Activated T-cell treated with anti-CD3 and anti-CD28 coated beads, Interleukin-2, amount 50 U/mL, for 4 hours (primary cell): ENCODE measurements at places on chromosomes 6 and 20.

DNA sequence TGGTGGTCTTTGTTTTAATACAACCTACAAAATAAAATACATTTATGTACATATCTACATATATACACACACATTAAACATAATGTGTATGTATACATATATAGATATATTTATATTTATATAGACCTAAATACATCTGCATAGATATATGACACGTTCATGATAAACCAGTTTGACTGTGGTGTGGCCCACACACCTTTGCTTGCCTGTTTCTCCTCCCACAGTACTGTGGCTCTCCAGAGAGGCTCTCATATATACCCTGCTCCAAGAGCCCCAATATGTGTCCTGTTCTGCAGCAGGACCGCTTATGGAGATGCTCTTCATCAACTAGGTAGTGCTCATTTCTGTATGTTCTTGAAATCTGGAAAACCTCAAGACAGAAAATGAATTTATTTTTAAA lies 207.0 kb downstream of the KCNQ5 start:
- DNase-seq: no peak

DNA sequence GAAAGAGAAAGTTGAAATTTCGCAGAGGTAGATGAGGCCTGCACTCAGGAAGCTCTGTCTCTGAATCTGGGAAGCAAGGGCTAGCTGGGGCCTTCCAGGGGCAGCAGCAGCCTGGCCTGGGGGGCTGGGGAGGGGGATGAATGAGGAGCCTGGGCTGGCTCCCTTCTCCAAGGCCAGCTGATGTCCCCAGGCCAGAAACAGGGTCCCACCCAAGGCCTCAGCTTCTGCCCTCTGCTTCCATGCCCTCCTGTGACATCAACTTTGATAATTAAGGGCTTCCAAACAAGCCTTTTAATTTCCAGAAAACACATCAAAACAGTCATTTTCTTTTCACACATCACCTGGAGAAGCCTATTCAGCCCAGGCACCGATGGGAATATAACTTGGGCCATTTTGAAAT lies 15.4 kb downstream of the TFAP2A start:
- no peak for DNase-seq

- DNase-seq: no peak
Observed at GRCh38 chr20:59333951-59334350, 33.5 kb downstream of the EDN3 start.

DNA sequence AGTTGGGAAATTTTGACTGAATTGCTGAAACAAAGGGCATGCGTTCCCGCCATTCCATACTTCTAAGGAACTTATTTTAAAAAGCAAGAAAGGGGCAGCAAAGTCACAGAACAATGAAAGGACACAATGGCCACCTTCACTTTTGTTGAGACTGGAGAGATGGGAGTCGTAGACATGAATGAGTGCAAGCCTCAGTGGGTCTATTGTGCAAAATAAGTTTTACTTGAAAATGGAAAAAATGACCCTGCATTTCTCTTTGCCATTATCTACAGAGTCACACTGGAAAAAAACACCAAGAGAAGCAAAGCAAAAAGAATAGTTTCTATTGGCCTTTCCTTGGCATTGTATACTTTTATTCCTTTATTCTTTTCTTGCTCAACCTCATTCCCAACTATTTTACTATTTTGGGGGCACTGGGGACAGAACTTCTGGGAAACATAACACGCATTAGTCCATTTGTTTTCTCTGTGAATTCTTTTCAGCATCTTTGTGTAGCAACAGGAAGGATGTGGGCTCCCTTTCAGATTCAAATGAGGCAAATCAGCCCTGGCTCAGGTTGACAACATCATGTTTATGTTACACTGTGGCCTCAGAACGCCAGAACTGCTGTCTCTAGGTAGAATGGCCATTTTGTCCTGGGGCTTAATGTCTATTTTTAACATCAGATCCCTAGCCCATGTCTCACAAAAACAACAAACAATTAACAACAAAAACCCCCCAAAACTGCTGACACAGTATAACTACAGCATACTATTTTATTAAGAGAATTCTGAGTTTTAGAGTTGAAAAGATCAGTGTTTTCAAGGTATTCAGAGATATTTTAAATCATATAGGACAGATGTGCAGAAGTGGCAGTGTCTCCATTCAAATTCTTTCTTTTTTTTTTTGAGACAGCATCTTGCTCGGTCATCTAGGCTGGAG lies 122.2 kb downstream of the FYN start:
- no peak for DNase-seq

DNA sequence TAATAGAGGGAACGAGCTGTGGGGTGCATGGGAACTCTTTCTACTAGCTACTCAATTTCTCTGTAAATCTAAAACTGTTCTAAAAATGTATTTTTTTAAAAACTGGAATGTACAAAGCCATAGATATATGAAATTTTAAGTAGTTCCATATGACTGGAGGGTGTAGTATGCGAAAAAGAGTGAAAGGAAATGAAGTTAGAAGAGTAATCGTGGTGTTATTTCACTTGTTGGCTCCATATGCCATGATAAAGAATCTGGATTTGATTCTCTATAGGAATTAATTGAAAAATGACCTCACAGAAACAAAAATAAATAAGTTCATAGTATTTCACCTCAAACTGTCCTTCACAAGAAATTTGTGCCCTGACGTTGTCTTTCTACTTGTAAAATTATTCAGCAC lies 500.2 kb downstream of the TENT5A start:
- DNase-seq: no peak

DNA sequence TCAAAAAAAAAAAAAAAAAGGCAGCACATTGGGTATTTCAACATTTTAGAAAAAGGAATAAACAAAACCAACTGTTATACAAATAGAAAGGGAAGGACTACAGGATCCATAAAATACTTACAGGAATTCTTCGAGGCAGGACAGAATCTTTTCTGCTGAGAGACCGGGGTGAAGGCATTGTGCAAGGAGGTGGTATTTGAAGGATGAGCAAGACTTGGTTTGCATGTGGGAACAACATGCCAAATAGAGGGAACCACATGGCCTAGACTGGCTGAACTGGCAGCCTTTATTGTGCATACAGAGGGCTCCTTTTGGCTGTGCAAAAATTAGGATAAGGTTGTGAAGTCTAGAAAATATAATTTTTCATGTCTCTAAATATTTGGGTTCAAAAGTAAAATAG lies 62.9 kb downstream of the SCAND1 start:
- DNase-seq: no peak

- DNase-seq: no peak
Observed at GRCh38 chr6:109015176-109015575, 79.5 kb downstream of the SESN1 start.

- DNase-seq: no peak
Observed at GRCh38 chr20:29452186-29452585, 1805.3 kb upstream of the DEFB115 start.

DNA sequence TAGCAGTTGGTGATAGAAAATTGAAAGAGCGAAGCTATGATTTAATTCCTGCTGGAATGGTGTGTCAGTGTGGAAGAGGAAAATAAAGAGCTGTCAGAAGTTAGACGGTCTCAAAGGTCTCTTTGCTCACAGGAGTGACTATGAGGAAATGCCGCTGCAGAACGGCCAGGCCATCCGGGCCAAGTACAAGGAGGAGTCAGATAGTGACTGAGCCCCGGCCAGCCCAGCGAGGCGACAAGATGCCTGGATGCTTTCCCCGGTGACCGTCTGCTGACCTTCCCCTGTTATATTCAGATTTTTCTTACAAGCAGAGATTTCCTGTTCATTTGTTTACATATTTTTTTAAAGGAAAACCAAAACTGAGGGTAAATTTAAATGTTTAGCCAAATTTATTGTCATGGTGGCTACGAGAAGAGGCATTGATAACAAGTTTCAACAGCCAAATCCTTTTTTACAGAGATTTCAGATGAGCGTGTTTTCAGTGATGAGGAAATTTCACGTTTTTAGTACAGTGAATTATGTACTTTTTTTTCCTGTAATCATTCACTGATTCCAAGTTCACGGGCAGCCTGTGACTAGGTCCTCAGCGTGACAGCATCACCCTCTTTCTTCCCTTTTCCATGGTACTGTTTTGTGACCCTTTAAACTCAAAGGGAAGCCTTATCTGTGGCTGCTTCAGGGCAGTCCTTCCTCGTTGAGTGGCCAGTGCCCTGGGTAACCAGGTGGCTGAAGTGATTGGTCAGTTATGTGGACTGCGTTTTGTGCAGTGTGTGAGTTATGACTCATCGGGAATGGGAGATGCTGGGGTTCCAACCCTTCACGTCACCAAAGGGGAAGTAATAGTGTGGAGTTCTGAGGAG lies 12.6 kb downstream of the DYNLT1 start:
- DNase-seq: no peak

DNA sequence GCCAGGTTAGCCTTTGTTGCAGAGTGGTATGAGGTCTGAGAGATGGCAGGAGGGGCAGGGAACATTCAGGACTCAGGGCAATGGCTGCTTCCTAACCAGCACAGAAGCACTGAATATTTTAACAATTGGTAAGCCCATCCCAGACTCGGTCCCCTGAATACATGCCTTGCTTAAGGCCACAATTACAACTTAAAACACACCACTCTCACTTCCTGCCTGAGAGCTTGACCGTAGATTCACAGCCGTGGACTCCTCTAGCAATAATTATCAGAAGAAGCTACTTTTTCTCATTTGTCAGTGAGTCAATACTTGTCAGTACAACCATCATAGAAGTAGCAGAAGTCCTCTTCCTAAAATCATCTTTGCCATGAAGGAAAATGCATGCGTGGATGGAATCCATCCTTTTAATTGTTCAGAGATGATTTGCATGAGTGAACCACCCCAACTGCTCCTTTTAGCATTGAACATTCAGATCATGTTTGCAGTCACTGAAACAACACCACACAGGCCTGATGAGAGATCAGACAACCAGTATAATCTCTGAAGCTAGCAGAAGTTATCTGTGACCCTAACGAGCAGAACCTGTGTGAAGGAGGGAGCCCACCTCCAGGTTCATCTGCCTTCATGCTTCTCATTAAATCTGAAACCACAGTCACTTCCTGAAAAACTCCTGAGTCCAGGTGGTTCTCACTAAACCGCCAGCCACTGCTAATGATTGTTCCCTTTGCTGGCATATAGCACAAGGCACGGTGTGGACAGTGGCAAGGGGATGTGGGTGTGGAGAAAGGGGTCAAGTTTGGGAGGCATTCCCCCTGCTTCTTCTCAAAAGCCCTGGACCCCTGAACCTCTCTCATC lies 333.9 kb upstream of the CNR1 start:
- DNase-seq: no peak

- DNase-seq: no peak
Observed at GRCh38 chr20:47320990-47321805, 35.3 kb downstream of the ZMYND8 start.

GRCh38 chr6:21772884-21773575 lies 179.5 kb downstream of the SOX4 start:
- DNase-seq: no peak

- DNase-seq: no peak
Observed at GRCh38 chr20:33640287-33640686, 21.8 kb upstream of the C20orf144 start.

DNA sequence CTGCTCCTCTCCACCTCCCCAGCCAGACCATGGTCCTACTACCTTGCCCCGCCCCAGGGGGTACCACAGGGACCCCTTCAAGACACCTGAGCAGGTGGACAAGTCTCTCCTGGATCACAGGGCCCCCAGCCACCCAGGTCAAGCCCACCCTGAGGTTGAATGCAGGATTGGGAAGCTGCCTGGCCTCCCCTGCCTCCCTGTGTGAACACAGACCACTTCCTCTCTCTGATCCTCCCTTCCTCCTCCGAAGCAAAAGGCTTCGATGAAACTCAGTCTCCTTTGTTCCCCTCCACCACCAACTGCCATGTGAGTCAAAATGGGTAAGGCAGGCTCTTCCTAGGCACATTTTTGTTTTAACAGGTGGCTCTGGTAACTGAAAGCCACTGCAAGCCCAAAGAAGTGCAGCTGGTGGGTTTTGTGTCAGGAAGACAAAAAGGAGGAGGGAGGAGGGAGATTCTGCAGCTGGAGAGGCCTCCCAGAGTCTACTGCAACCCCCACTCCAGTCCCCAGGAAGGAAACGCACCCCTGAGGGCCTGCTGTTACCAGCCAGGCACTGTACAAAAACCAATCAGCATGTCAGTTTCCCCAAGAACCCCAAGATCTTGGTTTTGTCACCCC lies 5.4 kb downstream of the ADA start:
- no peak for DNase-seq
